ENCODE measurements at places on chromosomes 7 and 10.

- no peak for DNase-seq
Observed at GRCh38 chr7:6376820-6377219, 70.9 kb downstream of the DAGLB start.

GRCh38 chr10:5666008-5666840, at the start of gene ASB13:
Gene ASB13 (minus strand): TSS chr10:5666595. CDS start chr10:5666551, 44 bp downstream.
- DNase-seq, result peak; percentile 38

GRCh38 chr10:132418527-132419416, 21.8 kb downstream of the PWWP2B start:
- no peak for DNase-seq

GRCh38 chr10:124748166-124748565, 4.0 kb upstream of the FAM53B start:
- DNase-seq, result no peak

GRCh38 chr7:13293264-13294002, 606.0 kb downstream of the ARL4A start:
- peak; percentile 14 for DNase-seq

- no peak for DNase-seq
Observed at GRCh38 chr7:151552352-151553028, 32.8 kb upstream of the RHEB start.

GRCh38 chr7:39952374-39952773, 2.3 kb downstream of the CDK13 start:
- peak; percentile 43 for DNase-seq

- no peak for DNase-seq
Observed at GRCh38 chr10:114609518-114610426, 48.3 kb downstream of the ABLIM1 start.

DNA sequence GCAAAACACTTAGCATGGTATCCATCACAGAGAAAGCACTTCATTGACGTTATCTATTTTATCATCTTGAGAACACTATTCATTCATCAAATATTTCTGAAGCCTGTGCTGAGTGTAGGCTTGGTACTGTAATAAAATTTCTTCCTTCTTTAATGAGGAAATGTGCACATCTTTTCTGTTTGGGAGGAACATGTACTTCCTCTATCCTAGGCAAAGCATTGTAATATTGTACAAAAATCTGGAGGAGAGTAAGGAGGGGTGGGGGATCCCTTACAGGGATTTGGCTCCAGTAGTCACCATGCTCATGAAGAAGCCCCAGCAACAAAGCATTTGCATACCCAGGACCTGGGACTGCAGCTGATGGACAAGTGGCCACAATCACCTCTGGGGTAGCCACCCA, 39.9 kb upstream of the SORCS3 start:
- DNase-seq, result no peak

GRCh38 chr7:50953303-50953702, 170.6 kb upstream of the GRB10 start:
- peak; percentile 57 for DNase-seq

- no peak for DNase-seq
Observed at GRCh38 chr7:47427051-47427643, 154.8 kb downstream of the TNS3 start.

- DNase-seq, result peak; percentile 43
Observed at GRCh38 chr7:85191383-85191782, 4.5 kb upstream of the SEMA3D start.

DNA sequence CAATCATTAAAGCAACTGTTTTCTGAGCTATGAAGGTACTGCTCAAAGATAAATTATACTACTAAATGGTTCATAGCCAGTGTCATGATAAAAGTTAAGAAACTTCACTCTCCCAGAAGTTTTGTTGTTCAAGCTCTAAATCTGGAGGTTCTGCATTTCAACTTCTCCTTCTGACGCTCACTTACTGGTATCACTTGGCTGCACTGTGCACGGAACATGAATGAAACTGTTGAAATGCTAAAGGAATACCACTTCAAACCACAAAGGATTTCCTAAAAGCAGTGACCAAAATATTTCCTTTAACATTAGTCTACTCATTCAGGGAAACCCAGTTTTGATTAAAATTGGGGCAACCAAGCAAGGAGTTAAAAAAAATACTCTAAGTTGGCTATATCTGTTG, 93.6 kb downstream of the UBE2H start:
- peak; percentile 66 for DNase-seq

- no peak for DNase-seq
Observed at GRCh38 chr7:123283373-123283772, 83.6 kb upstream of the SLC13A1 start.

DNA sequence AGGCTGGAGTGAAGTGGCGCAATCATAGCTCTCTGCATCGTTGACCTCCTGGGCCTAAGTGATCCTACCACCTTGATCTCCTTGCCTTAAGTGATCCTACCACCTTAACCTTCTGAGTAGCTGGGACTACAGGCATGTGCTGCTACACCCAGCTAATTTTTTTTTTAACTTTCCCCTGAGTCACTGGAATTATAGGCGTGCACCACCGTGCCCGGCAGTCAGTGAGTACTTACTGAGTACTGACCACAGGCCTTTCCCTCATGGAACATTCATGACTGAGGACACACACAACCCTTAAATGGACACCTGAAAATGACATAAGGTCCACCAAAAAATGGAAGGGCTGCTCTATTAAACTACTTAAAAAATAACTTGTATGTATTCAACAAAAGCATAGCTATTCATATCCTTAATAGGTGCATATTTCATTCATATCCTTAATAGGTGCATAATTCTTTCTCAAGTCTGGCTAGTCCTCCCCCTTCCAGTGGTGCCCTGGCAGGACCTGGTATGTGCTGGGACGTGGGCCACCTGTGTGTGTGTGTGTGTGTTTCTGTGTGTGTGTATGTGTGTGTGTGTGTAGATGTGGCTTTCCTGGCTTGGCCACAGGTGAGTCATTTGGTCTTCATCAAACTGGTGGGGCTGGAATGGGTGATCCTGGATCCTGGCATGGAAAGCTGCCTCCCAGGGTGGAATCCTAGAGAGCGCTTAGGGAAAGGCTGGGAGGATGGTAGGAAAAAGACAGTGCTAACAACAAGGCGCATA, 3.5 kb downstream of the FAM180A start:
- peak; percentile 89 for DNase-seq

- no peak for DNase-seq
Observed at GRCh38 chr10:3935933-3936359, 150.9 kb upstream of the KLF6 start.

DNA sequence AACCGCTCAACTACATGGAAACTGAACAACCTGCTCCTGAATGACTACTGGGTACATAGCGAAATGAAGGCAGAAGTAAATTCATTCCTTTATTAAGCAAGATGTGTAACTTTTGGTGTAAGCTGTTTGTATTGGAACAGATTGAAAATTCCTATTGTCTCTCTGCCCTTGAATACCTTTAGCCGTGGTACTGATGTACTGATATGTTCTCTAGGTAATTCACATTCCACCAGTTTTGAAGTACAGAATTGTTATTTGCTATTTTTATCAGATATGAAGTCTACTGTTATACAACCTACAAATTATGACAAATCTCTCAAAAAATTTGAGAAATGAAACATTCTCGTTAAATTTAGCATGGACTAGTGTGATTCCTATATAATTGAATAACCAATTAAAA, 17.7 kb downstream of the ZMYND11 start:
- no peak for DNase-seq

DNA sequence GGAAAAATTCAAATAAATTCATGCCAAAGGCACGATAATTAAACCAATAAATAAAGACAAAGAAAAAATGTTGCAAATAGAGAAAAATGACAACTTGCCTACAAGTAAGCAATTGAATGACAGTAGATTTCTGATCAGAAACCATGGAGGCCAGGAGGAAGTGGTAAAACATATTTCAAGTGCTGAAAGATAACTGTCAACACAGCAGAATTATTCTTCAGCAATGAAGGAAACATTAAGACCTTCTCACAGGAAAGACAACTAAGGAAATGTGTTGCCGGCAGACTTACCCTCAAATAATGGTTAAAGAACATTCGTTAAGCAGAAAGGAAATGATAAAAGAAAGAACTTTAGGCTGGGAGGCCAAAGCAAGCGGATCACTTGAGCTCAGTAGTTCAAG, 30.4 kb downstream of the RUNDC3B start:
- no peak for DNase-seq

DNA sequence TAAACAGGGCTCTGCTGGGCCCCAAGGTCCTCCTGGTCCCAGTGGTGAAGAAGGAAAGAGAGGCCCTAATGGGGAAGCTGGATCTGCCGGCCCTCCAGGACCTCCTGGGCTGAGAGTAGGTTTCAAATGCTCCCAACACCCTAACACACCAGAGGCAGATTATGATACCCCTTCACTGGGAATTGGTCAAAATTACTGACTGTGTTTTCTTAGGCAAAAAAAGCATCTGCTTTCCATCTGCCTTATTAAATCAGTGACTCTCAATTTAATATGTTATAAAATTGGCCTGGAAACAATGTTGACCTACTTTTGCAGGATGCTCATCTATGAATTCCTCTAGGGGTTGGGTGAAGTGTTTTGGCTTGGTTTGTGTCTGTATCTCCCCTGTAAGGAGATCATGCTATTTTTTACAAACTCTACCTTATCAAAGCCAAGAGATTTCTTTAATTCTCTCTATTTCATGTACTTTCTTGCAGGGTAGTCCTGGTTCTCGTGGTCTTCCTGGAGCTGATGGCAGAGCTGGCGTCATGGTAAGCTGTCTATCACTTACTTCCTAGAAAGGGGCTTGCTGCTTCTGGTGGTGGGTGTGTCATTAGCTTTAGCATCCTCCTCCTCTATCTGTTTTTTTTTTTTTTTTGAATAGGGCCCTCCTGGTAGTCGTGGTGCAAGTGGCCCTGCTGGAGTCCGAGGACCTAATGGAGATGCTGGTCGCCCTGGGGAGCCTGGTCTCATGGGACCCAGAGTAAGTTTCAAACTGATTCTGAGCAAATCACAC, 15.9 kb downstream of the COL1A2 start:
- peak; percentile 62 for DNase-seq

DNA sequence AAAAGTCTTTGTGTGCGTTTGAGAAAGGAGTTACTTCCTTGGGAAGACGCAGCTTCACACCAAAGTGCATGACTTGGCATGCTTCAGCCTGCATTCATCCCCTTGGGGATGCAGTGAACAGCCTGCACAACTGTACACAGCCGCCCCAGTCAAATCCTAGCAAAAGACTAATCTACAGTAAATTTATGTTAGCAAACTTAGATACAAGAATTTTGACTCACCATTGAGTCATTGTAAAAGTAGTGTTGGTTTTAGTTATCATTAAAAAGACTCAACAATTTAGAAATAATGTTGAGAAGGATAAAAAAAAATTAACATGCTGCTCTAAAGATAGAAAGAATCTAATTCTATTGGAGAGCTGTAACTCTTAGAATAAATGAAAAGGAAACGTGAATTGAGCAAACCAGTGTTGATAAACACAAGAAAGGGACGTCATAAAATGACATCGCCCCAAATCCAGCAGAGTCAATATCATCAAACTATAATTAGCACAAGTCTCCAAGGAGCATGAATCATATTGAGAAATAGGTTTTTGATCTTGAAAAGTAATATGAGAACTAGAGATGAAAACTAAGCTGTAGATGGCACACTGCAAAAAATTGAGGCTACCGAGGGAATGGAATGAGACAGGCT, 11.9 kb upstream of the OPTN start:
- peak; percentile 93 for DNase-seq

- DNase-seq, result no peak
Observed at GRCh38 chr10:131773370-131774343, 127.2 kb upstream of the PPP2R2D start.

GRCh38 chr10:61398366-61399129, 54.6 kb downstream of the TMEM26 start:
- DNase-seq, result no peak

GRCh38 chr10:117312430-117312829, 62.8 kb downstream of the PDZD8 start:
- no peak for DNase-seq

- DNase-seq, result no peak
Observed at GRCh38 chr7:43307522-43307921, 195.1 kb downstream of the HECW1 start.

- DNase-seq, result no peak
Observed at GRCh38 chr7:7921830-7922229, 46.8 kb upstream of the GLCCI1 start.

GRCh38 chr10:104301907-104302690, 33.1 kb downstream of the GSTO2 start:
- peak; percentile 60 for DNase-seq

GRCh38 chr10:118901380-118901779, 128.1 kb upstream of the NANOS1 start:
- no peak for DNase-seq

- peak; percentile 60 for DNase-seq
Observed at GRCh38 chr10:20100171-20100570, 283.9 kb downstream of the PLXDC2 start.

- peak; percentile 56 for DNase-seq
Observed at GRCh38 chr7:28626221-28626620, 213.9 kb downstream of the CREB5 start.

DNA sequence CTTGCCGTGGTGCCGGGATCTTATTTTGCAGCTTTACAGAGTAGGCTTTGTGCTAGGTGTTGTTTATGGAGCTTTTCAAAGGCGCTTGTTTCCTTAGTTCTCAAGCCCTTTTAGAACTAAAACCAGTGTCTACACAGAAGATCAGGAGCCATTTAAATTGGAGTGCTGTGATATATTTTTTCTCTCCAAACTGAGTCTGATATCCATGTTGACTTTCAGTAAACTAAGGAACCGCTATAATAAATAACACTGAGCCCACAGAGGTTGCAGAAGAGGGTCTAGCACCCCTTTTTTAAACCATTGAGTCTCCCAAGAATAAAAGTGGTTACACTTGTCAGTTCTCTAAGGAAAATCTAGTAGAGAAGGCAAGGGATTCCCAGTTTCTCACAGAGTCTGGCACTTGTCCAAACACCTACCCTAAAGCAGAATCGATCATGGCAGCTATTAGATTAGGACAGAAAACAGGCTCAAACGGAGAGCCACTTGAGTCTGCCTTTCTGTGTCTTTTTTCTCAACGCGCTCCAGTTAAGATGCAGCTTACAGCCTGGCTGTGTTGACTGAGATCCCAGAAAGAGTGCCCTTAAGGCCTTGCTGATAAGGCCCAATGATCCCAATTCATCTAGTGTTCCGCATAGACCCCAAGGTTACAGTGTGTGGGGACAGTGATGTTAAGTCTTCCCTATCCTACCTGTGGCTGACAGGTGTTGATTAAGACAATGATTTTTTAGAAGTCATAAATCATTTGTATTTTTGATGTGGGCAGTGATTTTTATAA, 804 bp downstream of the TMEM106B start:
- peak; percentile 25 for DNase-seq

DNA sequence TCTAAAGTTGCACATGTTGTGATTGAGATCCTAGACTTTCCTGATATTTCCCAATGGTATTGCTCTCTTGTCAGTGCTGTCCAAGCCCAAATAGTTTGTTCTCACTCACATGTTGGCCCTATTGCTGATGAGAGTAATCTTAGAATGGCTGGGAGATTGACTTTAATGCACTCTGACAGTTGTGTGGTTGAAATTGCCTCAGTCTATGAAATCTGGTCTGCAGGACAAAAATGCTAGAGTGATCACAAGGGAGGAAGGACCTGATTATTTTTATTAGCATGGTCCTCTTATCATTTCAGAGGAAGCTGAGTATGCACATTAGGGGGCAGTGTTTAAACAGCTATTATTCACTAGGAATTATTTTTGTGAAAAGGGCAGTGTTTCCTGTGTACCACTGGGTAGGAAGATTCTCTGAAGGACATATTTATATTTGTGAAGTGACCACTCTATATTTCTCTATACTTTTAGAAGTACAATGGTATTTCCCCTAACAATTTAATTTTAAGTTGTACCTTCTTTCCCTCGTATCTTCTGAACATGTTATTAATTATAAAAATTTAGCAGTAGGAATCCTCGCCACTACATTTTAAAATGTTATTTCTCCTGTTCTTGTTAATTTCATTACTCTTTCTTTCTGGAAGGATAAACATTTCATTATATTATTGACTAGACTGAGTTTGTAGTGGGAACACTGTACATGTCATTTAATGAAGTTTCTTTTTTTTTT, 64.4 kb downstream of the SUGCT start:
- peak; percentile 85 for DNase-seq

All from fibroblast of mammary gland (primary cell).